Activated CD4-positive, alpha-beta T cell treated with anti-CD3 and anti-CD28 coated beads, Interleukin-2, amount 50 U/mL, for 24 hours (primary cell): ENCODE measurements at places on chromosomes 12 and 14.

GRCh38 chr14:62914025-62914424, 131.2 kb downstream of the KCNH5 start:
- DNase-seq: no peak

DNA sequence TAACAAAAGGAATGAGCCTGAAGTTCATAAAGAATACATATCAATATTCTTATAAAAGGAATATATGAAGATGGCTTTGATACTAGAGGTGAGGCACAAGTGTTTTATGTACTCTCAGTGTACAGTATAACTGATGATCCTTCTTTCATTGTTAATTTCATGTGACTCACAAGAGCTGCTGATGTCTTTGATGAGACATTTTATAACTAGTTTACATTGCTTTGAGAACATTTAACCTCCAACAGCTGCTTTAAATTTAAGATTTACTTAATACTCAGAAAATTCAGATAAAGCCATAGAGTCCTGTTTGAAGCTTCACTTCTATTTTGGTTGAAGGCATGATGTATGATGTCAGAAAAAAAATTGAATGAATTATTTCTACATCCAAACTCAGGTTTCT, 59.8 kb downstream of the WASHC4 start:
- no peak for DNase-seq

GRCh38 chr12:57342207-57342691, 88.6 kb downstream of the R3HDM2 start:
- no peak for DNase-seq

DNA sequence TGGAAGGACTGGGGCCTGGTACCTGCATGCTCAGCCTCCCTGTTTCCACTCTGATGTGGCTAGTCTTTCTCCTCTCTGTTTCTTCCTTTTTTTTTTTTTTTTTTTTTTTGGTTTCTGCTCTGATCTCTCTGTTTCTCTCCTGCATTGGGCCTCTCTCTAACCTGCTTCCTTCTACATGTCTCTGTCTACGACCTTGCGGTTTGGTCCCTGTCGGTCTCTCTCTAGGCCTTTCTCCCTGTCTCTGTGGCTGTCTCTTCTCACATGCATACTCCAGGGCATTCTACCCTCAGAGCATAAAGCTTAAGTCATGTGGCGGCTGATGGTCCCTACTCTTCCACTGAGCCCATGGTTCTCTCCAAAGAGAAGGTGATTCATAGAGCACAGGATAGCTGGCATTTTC, 1096.6 kb downstream of the BCL11B start:
- DNase-seq: no peak

GRCh38 chr14:94129111-94129757, at the start of gene IFI27L2:
Gene IFI27L2, minus strand, starts transcription at chr14:94129604. Its CDS starts 40 bp downstream, at chr14:94129564.
- peak; percentile 55 for DNase-seq

DNA sequence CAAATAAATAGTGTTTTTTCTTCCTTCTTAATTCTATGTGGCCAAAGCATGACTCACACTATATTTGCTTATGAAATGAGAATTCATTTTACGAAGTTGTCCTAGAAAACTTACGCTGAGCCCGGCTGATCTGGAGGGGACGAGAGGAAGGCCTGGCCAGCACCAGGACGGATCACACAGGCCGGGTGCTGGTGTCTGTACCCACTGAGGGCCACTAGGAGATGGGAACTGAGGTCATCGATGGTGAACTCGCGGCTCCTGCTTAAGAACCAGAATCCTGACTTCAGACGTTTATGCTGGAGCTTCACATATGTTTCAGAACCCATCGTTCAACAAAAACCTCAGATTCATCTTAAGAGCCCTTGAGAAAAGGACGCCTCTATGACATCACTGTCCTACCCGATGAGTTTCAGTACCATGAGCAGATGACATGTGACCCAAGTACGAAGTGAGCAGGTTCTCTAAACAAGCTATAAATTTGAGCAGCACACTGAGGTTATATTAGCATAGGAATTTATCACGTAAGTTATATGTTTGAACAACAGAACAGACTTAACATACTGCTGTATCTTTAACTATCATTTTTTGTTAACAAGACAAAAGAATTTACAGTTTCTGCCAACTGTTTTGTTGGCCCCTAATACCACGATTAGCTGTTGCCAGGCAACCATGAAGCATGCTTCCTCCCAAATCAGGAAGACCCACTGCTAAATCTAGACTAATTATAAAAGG, 111.9 kb downstream of the FOXN3 start:
- no peak for DNase-seq

GRCh38 chr12:75819512-75819911, 212.1 kb downstream of the PHLDA1 start:
- no peak for DNase-seq

DNA sequence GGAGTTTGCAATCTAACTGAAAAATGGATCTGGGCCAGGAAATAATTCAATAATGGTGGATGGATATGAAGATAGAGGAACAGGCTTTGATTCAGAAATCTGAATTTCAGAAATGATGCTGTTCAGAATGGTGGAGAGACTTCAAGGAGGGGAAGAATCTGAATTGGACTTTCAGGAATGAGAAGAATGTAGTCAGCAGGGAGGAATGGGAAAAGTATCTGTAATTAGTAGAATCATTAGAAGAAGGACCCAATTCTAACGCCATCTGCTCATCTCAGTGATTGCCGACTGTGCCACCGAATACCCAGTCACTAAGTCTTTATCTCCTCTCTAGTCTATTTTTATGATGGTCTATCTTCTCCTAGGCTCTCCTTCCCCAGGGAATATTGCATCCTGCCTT, 363.2 kb downstream of the GALC start:
- DNase-seq: no peak

DNA sequence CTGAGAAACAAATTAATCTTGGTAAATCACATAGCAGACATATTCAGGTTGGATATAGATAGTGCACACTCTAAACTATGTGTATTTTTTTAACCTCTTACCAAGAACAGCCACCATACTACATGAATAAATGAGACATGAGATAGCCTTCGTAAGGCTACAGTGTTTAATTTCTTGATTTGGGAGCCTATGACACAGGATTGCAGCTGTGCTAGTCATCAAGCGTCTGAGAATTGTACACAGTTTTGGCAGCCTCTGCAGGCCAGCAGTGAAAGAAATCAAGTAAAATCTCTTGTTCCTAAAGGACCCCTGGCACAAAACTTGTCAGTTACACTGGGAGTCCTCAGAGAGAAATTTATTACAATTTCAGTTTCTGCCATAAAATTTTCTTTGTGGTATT, 236.1 kb downstream of the C12orf50 start:
- no peak for DNase-seq

DNA sequence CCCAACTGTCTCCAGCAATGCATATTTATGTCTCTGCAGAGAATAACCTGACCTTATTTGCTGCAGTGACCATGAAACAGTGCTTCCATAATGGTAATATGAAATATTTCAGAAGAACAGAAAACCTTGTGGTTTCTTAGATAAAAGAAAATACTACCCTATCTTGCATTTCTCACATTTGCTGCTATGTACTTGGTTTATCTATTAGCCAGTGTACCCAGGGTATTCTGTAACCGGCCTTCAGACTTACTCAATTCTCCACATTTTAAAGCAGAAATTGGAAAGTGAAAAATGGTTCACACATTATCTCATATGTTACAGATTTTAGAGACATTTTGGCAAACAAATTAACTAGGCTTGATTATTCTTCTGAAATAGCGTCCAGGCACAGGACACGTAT, 57.9 kb upstream of the CCDC91 start:
- no peak for DNase-seq

- no peak for DNase-seq
Measured at GRCh38 chr14:36097356-36097755, 79.2 kb downstream of the PTCSC3 start.
